Activated CD4-positive, alpha-beta T cell treated with anti-CD3 and anti-CD28 coated beads for 36 hours (primary cell): ENCODE measurements at places on chromosomes 3 and 15. TPM values are rescaled to one million over a fixed set of nuclear protein-coding genes. Genes with fewer than 3 reads are reported as not detected.

HDC gene
- 0.18 TPM for total RNA-seq

DHX30 gene
- 82.3 TPM for total RNA-seq

CCK gene
- total RNA-seq, result not detected

- no peaks in the 10 kb centered on the region for H3K27me3 ChIP-seq
- H3K4me3 ChIP-seq, result no peak overlapping the region
- H3K36me3 ChIP-seq, result peaks cover 32% of the 10 kb centered on the region
Observed at GRCh38 chr15:90599116-90599515, 69.4 kb downstream of the CRTC3 start.

DNA sequence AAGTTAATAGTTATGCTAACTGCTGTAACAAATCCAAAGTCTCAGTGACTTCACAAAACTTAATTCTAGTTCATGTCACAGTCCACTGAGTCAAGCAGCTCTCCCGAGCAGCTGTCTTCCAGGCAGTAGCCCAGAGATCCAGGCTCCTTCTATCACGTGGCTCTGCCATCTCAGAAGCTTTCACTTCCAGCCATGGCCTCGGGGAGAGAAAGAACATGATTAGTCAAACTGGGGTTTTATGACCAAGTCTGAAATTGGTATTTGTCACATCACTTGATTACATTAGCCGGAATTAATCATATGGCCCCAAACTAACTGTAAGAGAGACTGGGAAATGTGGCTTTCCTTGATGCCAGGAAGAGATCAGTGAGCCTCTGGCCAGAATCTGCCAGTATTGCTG lies 70.2 kb upstream of the DGKG start:
- H3K36me3 ChIP-seq, result no peaks in the 10 kb centered on the region
- H3K4me1 ChIP-seq, result peaks cover 11% of the 10 kb centered on the region
- H3K27ac ChIP-seq, result no peak overlapping the region
- DNase-seq, result peak; percentile 53
- peaks cover 3% of the 10 kb centered on the region for H3K27me3 ChIP-seq

DNA sequence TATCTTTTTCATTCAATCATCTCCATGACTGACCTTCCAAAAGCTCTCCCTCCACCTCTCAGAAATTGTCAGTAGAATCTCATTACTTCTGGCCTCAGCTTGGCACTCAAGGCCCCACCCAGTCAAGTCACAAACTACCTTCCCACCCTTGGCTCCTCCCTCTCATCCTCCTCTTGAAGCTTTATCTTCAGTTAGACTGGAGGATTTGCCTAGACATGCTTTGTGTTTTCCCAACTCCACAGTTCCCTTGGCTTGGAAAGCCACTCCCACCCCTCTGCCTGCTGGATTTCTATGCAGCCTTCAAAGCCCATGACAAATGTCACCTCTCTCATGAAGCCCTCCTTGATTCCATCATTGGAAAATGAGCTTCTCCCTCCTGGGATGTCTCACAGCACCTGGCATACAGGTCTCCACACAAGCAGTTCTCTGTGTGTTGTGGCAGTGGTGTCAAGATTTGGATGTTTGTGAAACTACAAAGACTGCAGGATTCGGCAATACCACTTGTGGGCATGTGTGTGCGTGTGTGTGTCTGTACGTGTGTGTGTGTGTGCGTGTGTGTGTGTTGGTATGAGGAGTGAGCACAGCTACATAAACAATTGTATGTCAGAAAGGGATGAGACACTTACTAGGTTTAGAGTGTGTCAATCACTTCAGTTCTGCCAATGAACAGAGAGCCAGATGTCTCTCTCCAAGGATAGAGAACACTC lies 45.3 kb upstream of the VPS8 start:
- H3K27ac ChIP-seq, result no peak overlapping the region
- H3K4me1 ChIP-seq, result no peaks in the 10 kb centered on the region
- H3K4me3 ChIP-seq, result no peak overlapping the region
- no peak for DNase-seq
- H3K36me3 ChIP-seq, result no peaks in the 10 kb centered on the region
- H3K27me3 ChIP-seq, result peaks cover 5% of the 10 kb centered on the region

DNA sequence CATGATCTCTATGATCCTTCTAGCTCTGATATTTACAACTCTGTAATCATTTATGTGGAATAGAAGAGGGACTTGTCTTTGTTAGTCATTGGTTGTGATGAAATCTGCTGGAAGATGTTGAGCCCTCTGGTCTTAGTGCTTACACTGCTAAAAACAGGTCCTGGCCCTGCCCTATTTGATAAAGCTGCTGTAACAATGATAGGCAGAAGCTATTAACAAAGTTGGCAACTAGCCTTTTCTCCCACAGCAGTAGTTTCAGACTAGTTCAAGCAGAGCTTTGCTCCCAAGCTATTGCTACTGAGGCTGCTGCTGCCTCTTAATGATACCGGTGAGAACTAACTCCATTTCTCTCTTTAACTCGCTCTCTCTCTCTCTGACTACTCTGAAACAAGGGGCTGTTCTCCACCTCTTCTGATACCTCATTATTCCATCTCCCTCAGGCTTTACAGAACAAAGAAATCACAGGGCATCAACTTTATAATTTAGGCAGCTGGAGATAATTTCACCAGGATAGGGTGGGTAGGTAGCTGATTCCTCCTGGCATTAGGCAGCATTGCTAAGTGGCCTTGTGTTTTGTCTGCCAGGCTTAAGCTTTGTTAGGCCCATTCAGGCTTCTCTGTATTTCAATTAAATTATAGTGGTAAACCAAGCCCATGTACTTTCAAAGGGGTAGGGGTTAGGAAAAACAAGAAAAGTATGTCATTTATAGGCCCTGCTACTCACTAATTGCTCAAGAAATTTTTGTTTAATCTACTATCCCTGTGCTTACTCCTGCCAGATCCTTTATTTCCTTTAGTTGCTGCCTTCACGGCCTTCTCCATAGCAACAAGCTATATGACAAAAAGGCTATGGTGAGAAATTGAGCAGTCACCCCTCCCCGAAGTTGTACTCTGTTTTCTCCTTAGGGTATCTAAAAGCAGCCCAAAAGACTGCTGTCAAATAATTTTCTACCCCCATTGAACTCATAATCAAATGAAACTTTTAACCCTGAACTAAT lies 139.6 kb downstream of the RBPMS2 start:
- DNase-seq, result no peak
- H3K27me3 ChIP-seq, result no peaks in the 10 kb centered on the region
- H3K27ac ChIP-seq, result peak overlapping the region; percentile 74
